ENCODE measurements at places on chromosomes 7 and 10. TPM values are rescaled to one million over a fixed set of nuclear protein-coding genes. Genes with fewer than 3 reads are reported as not detected.

The KLHL7 gene
- total RNA-seq, result 23.4 TPM

The DEPP1 gene
- 12.2 TPM for total RNA-seq

The CDK14 gene
- total RNA-seq, result 9.0 TPM

The CD36 gene
- total RNA-seq, result 42.8 TPM

The AKR1C4 gene
- not detected for total RNA-seq

The ACSL5 gene
- 13.0 TPM for total RNA-seq

The NUTM2D gene
- total RNA-seq, result 3.3 TPM

The CYP26A1 gene
- total RNA-seq, result 1.2 TPM

The IL2RA gene
- total RNA-seq, result 5.6 TPM

The PTN gene
- total RNA-seq, result 20.6 TPM

The PLAC9 gene
- 9.8 TPM for total RNA-seq

The SMARCD3 gene
- total RNA-seq, result 4.1 TPM

GRCh38 chr10:13904064-13904463, 317.3 kb downstream of the PRPF18 start:
- no peak for DNase-seq

GRCh38 chr10:1197384-1197783, 141.2 kb downstream of the WDR37 start:
- DNase-seq, result no peak

DNA sequence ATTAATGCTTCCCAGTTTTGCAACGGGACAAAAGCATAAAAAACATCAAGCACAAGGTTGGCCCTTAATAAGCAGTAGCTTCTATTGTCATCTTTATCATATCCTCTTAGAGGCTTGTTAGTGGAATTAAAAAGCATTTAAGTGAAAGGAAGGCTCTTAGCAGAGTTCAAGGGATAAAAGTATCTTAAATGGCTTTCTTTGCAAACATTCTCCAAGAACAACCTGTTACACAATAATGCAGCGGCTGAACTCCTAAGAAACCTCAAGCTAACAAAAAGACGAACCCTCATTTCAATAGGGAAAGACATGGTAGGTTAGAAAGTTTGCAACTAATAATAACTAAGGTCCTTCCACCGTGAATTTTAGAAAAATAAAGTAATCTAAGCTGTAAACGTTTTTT, 82.1 kb downstream of the MPP7 start:
- no peak for DNase-seq

DNA sequence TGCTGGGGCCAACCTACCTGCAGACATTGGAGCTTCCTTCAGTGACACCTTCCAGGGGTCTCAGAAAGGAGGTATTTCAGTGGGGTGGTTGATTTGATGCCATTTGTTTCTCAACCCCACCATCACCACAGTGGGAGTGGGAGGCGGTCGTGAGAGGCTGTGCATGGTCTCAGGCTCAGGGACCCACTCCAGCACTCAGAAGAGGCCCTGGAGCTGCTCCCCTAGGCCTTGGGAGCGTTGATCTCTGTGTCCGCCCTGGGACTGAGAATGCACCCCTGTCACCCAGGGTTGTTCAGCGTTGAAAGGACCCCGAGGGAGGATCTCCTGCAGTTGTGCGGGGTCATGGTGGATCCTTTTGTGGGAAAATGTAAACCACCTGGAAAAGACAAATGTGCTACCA, 410.6 kb downstream of the GLRX3 start:
- no peak for DNase-seq

DNA sequence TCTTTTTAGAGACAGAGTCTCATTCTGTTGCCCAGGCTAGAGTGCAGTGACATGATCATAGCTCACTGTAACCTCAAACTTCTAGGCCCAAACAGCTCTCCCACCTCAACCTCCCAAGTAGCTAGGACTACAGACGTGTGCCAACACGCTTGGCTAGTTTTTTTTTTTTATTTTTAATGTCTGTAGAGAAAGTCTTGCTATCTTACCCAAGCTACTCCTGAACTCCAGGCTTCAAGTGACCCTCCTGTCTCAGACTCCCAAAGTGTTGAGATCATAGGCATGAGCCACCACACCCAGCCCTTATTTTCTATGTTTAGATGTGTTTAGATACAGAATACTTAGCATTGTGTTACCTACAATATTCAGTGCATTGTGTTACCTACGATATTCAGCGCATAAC, 46.4 kb downstream of the KMT2E start:
- DNase-seq, result no peak

DNA sequence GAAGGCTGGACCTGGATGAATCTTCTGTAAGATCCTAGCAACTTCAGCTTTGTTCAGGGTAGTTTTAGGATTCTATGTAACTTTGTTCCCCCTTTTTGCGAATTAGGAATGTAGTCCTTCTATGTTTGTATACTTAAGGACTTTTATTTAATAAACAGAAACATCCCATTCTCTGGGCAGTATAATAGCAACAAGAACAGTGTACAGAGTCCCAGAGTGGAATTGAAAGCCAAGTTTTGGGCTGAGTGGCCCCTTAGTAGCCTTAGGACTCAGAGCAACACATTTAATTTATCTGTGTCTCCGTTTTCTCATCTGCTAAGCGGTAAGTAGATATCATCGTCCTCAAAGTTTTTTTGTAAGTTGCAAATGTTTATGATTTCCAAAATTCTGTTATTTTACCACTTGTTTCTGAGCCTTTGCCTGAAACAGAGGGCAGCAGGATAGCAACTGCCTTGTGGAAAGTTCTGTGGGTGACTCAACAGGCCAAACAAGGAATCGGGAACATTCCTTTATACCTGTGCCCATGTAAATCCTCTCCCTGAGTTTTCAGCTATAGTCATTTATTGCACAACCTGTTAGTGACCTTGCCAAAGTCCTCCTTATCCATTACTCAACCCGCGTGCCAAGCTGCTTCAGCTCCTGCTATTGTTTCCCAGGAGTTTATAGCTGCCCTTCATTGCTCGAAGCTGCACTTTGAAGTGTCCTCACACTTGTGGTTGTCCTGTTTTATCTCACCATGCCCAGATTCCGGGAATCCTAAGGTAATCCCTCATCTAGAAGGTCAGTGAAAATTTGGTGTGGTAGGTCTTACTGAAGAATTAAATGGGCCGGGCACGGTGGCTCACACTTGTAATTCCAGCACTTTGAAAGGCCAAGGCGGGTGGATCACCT, 199.1 kb upstream of the AHR start:
- no peak for DNase-seq

- no peak for DNase-seq
These were observed 17.2 kb downstream of the WNT8B start for GRCh38 chr10:100480002-100480401.

- no peak for DNase-seq
These were observed 331.5 kb upstream of the NFE2L3 start for GRCh38 chr7:25820432-25821040.

DNA sequence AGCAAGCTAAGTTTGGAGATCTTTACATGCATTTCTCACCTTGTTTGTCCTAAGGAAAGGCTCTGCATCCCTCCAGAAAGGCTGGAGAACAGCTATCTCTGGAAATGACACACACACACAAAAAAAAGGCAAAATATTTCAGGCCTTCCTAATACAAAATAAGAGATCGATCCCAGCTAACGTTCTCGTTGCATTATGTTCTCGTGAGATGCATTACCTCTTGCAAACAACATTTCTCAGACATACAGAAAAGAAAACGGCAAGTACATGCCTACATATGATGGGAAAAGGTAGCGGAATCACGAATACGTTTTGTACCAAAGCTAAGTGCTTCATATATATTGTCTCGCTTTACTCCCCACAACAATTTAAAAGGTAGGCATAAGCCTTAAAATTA, 488 bp downstream of the MTERF1 start:
- DNase-seq, result no peak

- DNase-seq, result no peak
These were observed 578.6 kb upstream of the FOXK1 start for GRCh38 chr7:4103352-4104091.

- DNase-seq, result peak; percentile 27
These were observed 1.7 kb upstream of the PAX2 start for GRCh38 chr10:100743626-100744135.

DNA sequence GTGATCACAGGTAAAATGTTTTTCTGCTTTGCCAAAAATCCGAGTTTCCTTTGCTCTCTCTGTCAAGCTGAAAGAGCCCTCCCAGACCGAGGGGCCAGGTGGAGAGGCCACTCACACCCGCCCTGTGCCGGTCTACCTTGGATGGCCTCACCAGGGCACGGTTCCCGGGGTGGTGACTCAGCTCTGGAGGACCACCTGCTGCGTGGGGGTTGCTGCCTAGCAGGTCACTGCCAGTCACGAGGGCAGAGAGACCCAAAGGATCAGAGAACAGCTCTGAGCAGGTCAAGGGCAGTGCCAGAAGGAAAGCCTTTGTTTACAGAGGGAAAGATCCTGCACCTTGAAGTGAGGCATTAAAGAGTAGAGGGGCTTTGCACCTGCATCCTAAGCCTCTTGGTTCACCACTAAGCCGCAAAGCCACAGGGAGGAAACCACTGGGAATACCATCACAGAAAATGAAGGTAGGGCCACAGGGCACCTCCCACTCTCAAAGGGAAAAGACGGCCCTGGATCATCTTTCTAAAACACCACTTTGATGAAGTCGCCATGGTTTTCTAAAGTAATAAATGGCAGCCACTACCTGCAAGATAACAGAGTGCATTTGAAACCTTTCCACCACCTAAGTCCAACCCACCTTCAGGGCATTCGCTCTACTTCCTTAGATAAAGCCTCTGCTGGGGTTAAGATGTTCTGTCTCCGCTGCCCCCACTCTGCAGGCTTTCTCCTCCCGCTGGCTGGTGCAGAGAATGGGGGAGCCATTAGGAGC, 160.3 kb upstream of the KLF14 start:
- no peak for DNase-seq

- DNase-seq, result peak; percentile 28
These were observed 150.1 kb upstream of the TCF7L2 start for GRCh38 chr10:112799726-112800510.

DNA sequence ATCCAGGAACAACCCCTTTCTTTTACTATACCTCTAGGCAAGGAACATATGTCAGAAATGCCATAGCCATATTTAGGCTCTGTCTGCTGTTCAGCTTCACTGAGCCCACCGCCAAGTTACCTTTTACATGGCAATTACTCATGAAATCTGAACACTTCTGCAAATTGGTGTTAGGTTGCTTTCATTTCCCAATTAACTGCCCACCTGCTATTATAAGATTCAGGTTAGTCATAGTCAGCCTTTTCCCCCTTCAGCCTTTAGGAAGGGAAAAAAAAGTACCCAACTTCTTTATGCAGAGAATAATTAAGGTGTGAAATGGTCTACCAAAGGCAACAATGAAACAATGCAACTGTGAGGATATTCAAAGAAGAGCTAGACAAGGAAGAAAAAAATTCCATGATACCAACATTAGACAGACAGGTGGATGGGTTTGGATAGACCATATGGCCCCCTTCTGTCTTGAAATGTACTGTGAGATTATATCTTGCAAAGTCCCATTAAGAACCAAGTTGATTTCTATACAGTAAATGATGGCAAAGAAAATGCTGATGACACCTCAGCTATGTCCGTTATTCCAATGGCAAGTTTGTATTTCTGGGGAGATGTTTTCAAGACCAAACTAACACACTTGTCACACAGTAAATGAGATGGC, 442.1 kb upstream of the NRP1 start:
- DNase-seq, result no peak

DNA sequence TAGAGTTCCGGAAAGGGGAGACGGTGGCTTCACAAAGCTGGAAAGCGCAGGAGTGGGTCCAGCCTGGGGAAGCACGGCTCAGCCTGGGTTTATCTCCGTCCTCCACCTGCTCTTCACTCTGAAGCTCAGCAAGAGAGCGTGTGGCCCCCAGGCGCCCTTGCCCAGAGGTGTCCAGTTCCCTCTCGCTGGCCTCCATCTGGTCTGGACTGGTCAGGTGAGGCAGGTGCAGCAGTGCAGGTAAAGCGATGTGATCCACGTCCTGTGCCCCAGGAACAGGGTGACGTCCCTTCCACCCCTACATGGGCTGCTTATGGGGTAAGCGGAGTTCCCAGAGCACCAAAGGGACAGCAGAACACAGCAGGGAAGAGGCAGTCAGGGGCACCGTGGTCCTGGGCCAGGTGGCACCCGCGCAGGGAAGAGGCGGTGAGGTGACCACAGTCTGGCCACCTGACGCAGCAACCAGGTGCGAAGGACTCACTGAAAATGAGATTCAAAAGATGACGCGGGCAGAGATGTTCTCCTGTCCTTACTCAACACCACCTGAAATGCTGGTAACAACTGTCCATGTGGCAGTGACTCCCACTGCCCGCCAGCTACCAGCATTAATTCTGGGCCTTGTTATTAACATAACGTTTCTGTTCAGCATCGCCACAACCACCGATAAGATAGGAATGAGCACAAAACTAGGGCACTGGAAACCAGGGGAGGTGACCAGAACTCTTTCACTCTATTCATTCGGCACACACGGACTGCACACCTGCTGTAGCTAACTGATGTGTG, 33.0 kb upstream of the DIP2C start:
- DNase-seq, result no peak

DNA sequence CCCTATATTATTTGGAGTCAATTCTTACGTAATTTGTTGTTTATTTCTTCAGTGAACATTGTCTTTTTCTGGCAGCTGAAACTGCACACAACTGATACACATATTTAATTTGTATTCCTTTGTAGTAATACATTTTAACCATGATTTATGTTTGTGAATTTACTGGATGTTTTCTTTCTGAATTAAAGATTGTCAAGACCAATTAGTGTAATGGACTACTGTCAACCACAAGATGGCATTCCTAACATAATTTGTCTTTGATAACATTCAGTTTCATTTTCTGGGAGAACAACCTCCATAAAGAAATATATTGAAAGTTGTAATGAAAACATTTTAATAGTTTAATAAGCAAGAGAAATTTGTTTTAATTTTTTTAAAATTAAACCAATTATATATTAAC, 10.1 kb downstream of the THNSL1 start:
- no peak for DNase-seq

- DNase-seq, result no peak
These were observed 469 bp upstream of the NOC3L start for GRCh38 chr10:94363251-94363565.

DNA sequence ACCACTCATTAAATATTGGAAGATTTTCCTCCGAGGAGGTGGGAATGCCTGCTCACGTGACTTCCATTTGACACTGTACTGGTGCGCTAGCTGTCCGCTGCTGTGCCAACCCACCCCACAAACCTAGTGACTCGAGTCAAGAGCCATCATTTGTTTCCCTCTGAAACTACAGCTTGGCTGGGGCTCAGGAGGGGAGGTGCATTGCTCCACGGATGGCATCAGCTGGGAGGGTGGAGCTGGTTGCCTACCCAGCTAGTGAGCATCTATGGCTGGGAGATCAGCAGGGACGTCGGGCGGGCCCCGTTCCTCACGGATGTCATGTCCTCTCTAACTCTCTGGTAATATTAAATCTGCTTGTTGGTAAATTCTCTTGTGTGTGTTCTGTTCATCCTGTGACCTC, 9.5 kb upstream of the FOXL3 start:
- DNase-seq, result no peak

GRCh38 chr10:5442065-5442989, 30.0 kb downstream of the NET1 start:
- no peak for DNase-seq

- peak; percentile 67 for DNase-seq
These were observed 1.1 kb downstream of the REEP3 start for GRCh38 chr10:63522277-63522687.
